ENCODE measurements at places on chromosomes 5 and 9. TPM values are rescaled to one million over a fixed set of nuclear protein-coding genes. Genes with fewer than 3 reads are reported as not detected.

- no peak for DNase-seq
- no peak overlapping the region for H3K27ac ChIP-seq
- H3K4me3 ChIP-seq = no peak overlapping the region
- H3K27me3 ChIP-seq = no peaks in the 10 kb centered on the region
- peaks cover 2% of the 10 kb centered on the region for H3K4me1 ChIP-seq
- no peaks in the 10 kb centered on the region for H3K36me3 ChIP-seq
Measured at GRCh38 chr5:65292196-65292595, 189.5 kb downstream of the ADAMTS6 start.

Gene SLC45A2
- 0.54 TPM for total RNA-seq

DNA sequence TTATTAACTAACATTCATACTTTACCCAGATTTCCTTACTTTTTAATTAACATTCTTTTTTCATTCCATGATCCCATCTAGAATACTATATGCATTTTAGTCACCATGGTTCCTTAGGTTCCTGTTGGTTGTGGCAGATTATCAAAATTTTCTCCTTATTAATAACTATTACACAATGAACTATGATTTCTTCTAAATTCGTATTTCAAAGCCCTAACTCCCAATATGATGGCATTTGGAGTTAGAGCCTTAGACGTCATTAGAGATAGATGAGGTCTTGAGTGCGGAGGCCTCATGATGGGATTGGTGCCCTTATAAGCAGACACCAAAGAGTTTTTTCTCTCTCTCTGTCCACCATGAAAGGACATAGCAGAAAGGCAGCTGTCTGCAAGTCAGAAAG, 485.4 kb downstream of the TLR4 start:
- H3K36me3 ChIP-seq = no peaks in the 10 kb centered on the region
- no peak for DNase-seq
- no peak overlapping the region for H3K4me3 ChIP-seq
- H3K27ac ChIP-seq = no peak overlapping the region
- no peaks in the 10 kb centered on the region for H3K4me1 ChIP-seq
- no peaks in the 10 kb centered on the region for H3K27me3 ChIP-seq

Gene CYLC2
- total RNA-seq = not detected

- H3K27me3 ChIP-seq = no peaks in the 10 kb centered on the region
- DNase-seq = no peak
- no peak overlapping the region for H3K4me3 ChIP-seq
- no peak overlapping the region for H3K27ac ChIP-seq
- no peaks in the 10 kb centered on the region for H3K36me3 ChIP-seq
Measured at GRCh38 chr5:96280946-96281393, 152.1 kb downstream of the PCSK1 start.

GRCh38 chr5:17114233-17114632, 103.2 kb upstream of the BASP1 start:
- no peaks in the 10 kb centered on the region for H3K27me3 ChIP-seq
- no peaks in the 10 kb centered on the region for H3K36me3 ChIP-seq
- H3K4me1 ChIP-seq = no peaks in the 10 kb centered on the region
- no peak for DNase-seq
- no peak overlapping the region for H3K4me3 ChIP-seq
- no peak overlapping the region for H3K27ac ChIP-seq

DNA sequence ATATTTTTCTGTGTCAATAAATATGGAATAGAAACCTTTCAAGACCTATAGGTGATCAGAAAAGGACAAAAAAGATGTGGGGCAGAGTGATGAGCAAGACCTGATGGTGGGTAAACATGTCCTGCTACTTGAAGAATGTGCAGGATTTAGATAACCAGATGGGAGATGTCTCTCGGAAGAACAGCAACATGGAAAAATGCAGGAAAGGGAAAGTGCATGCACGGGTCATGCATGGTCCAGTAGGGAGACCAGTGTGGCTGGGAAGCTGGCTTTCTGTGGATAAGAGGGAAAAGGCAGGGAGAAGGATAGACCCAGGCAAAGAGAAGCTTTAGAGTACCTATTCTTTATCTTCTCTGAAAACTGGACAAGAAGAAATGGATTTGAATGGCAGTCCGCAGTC, 7.1 kb upstream of the CAST start:
- no peak for DNase-seq
- no peaks in the 10 kb centered on the region for H3K36me3 ChIP-seq
- H3K27me3 ChIP-seq = no peaks in the 10 kb centered on the region

Gene TJP2
- total RNA-seq = 115 TPM

DNA sequence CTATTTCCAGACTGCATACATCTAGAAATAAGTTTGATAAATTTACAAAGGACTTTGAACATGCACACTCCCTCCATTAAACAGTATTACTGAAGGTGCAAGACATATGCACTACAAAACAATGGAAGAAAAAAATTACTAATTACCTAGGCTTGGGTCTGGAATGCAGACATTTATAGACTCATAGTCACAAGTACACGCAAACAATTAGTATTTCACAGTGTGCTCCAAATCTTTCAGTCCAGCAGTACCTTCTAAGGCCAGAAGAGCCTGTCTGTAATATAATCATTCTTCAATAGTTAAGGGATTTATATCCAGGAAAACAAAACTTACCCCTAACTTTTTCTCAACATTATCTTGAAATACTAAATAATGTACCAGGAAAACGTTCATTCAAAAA, 11.2 kb downstream of the RICTOR start:
- H3K4me1 ChIP-seq = no peaks in the 10 kb centered on the region
- H3K4me3 ChIP-seq = no peak overlapping the region
- no peak overlapping the region for H3K27ac ChIP-seq
- H3K36me3 ChIP-seq = no peaks in the 10 kb centered on the region
- no peak for DNase-seq

DNA sequence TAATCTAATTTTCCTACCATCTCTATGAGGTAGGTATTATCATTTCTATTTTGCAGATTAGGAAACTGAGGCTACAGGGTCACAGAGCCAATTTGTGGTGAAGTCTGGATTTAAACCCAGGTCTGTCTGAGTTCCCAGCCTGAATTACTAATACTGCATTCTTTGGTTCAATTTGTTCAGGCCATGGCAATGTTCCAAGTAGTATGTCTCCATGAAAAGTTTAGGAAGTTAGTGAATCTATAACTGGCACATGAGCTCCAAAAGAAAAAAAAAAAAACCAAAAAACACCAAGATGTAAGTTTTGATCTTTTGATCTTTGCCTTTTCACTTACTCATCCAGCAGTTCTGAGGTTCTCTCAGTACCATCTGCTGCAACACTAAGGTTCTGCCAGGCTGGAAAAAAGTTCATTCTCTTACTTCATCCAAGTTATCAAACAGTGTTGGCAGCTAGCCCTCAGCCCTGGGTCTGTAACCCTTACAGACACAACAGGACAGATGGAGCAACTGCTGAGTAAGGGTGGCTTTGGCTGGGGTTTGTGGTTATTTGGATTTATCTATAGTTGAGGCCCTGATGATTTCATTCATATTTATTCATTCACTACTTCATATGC, 4.4 kb upstream of the TMEM268 start:
- H3K4me3 ChIP-seq = no peak overlapping the region
- no peak for DNase-seq

Gene OMD
- total RNA-seq = 43.3 TPM

DNA sequence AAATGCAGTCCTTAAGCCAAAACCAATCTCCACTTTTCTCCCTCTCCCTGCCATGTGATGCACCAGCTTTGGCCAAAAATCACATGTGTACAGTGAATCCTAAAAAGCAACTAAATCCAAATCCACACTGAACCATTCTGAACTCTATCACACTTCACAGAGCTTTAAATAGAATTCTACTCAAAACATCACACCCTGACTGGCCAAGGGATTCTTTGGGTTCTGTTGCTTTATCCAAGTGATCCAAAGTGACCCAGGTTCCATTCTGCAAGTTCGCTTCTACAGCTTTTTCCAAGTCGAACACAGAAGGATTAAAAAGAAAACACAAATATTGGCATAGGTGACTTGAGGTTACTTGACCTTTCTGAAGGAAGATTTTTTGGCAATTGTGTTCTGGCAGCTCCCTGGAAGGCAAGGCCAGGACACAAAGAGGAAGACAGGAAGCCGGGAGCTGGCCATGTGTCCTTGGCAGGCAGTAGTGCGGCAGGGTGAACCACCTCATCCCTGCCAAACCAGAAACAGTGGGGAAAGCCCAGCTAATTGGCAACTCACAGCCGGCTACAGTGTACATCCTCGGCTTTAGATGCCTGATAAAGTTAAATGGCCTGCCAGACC, 115.0 kb downstream of the NFIB start:
- no peak for DNase-seq
- H3K27me3 ChIP-seq = no peaks in the 10 kb centered on the region
- no peaks in the 10 kb centered on the region for H3K36me3 ChIP-seq
- peak overlapping the region; percentile 47 for H3K27ac ChIP-seq
- H3K4me3 ChIP-seq = no peak overlapping the region

Gene PHYHD1
- total RNA-seq = 20.5 TPM

DNA sequence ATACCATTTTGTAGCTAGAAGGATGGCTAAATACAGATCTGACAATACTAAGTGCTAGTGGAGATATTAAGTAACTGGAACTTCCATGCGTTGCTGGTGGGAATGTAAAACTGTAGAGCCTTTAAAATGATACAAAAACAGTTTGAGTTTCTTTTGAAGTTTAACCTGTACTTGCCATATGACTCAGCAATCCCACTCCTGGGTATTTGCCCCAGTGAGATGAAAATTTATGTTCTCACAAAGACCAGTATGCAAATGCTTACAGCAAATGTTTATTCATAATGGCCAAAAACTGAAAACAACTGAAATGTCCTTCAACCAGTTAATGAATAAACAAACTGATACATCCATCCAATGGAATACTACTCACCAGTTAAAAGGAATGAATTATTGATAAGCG, 137.3 kb downstream of the SLC12A2 start:
- H3K4me1 ChIP-seq = no peaks in the 10 kb centered on the region
- H3K27ac ChIP-seq = no peak overlapping the region
- no peaks in the 10 kb centered on the region for H3K27me3 ChIP-seq
- no peak overlapping the region for H3K4me3 ChIP-seq
- no peaks in the 10 kb centered on the region for H3K36me3 ChIP-seq
- DNase-seq = no peak

Gene TSSK1B
- 0.18 TPM for total RNA-seq

DNA sequence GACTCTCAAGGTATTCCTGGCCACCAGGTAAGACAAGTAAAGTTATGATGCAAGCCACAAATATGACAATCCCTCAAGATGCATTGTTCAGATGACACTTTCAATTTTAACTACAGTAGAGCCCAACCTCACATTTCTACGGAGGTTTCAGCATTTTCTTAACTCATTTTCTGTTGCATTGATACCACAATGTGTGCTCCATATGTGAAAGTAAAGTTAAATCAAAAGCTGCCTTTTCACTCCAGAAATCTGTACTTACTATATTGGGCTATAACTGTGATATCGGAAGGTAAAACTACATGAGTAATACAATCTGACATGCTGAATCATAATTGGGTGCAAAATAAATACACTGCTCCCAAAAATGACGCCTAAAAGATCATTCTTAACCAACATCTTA, 333.6 kb upstream of the MEF2C start:
- H3K36me3 ChIP-seq = no peaks in the 10 kb centered on the region
- no peaks in the 10 kb centered on the region for H3K27me3 ChIP-seq
- peaks cover 2% of the 10 kb centered on the region for H3K4me1 ChIP-seq

GRCh38 chr9:124854822-124855221, 1.6 kb downstream of the WDR38 start:
- H3K36me3 ChIP-seq = no peaks in the 10 kb centered on the region
- DNase-seq = no peak
- no peak overlapping the region for H3K4me3 ChIP-seq
- H3K27ac ChIP-seq = no peak overlapping the region
- H3K27me3 ChIP-seq = no peaks in the 10 kb centered on the region

Gene RAD17
- 16.7 TPM for total RNA-seq

Gene SHOC1
- total RNA-seq = not detected

GRCh38 chr5:149447373-149448367, 68.6 kb upstream of the IL17B start:
- H3K36me3 ChIP-seq = no peaks in the 10 kb centered on the region
- H3K27me3 ChIP-seq = no peaks in the 10 kb centered on the region
- DNase-seq = no peak
- H3K27ac ChIP-seq = no peak overlapping the region
- no peak overlapping the region for H3K4me3 ChIP-seq

DNA sequence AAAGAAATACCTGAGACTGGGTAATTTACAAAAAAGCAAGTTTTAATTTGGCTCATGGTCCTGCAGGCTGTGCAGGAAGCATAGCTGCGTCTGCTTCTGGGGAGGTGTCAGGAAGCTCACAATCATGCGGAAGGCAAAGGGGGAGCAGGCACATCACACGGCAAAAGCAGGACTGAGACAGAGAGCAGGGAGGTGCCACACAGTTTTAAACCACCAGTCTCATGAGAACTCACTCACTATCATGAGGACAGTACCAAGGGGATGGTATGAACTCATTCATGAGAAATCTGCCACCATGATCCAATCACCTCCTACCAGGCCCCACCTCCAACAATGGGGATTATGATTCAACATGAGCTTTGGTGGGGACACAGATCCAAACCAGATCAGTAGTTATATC, 96.2 kb downstream of the OSTF1 start:
- H3K27ac ChIP-seq = no peak overlapping the region
- H3K4me3 ChIP-seq = no peak overlapping the region
- no peaks in the 10 kb centered on the region for H3K36me3 ChIP-seq
- no peaks in the 10 kb centered on the region for H3K27me3 ChIP-seq

GRCh38 chr9:107471552-107471951, 18.0 kb downstream of the KLF4 start:
- no peak overlapping the region for H3K4me3 ChIP-seq
- no peak overlapping the region for H3K27ac ChIP-seq
- H3K4me1 ChIP-seq = no peaks in the 10 kb centered on the region

DNA sequence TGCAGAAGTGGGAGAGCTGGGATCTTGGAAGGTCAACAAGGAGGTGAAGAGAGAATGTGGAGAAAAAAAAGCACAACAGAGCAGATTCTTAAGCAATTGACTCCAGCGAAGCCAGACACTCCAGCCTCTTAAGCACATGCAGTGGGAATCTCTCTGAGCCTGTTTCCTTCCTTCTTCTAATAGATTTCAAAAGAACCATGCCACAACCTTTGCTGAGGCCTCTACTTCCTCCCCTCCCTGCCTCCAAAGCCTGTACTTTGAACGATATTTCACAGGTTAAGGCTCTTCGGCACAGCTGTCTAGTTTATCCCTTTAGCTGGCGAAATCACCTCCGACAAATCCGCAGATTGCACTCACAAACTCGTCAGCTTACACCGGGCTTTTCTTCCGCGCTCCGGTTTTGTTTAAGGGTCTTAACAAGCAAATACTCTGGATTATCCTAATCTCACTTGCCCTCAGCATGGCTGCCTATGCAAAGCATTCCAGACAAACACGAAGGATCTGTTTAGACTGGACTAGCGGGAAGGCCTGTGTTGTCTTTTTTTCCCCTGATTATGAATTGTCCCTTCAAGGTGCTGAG, 211.6 kb upstream of the PANK3 start:
- no peaks in the 10 kb centered on the region for H3K36me3 ChIP-seq
- H3K4me1 ChIP-seq = no peaks in the 10 kb centered on the region
- H3K4me3 ChIP-seq = no peak overlapping the region

Gene DAPK1
- total RNA-seq = 41.7 TPM

Gene GABRG2
- not detected for total RNA-seq

- H3K4me3 ChIP-seq = no peak overlapping the region
- H3K27ac ChIP-seq = no peak overlapping the region
- peaks cover 2% of the 10 kb centered on the region for H3K36me3 ChIP-seq
- peaks cover 10% of the 10 kb centered on the region for H3K4me1 ChIP-seq
- no peak for DNase-seq
Measured at GRCh38 chr5:126445502-126446174, 22.4 kb downstream of the GRAMD2B start.

Data from aorta (tissue), 5 donors.